Lung microvascular endothelial cell (primary cell): ENCODE measurements at places on chromosomes 3 and 15. TPM values are rescaled to one million over a fixed set of nuclear protein-coding genes. Genes with fewer than 3 reads are reported as not detected.

SLC12A1 gene
- not detected in 2 replicates for total RNA-seq

GRCh38 chr3:162601101-162601670, 1104.6 kb downstream of the OTOL1 start:
- DNase-seq = no peak

PRR20G gene
- total RNA-seq = not detected in 2 replicates

GRCh38 chr15:60009980-60010732, 6.0 kb downstream of the FOXB1 start:
- no peak for DNase-seq

PLIN1 gene
- under 0.01 TPM in 1 of 2 replicates, not detected in the other for total RNA-seq

DNA sequence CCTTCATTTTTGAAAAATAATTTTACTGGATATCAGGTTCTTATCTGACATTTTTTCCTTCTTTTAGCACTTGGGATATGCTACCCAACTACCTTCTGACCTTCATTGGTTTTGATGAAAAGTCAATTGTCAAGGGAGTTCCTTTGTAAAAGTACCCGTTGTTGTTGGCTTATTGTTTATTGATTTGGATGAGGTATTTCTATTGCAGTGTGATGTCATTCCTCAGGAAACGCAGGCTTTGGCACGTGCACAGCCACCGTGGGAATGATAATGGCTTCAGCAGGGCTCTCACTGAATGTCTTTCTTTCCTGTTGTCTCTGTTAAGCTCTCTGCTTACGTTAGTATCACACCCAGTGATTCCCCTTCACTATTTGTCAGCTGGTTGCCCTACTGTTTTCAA, 944.6 kb downstream of the CADM2 start:
- no peak for DNase-seq

- DNase-seq = no peak
Measured at GRCh38 chr3:36823806-36824205, 59.5 kb upstream of the DCLK3 start.

GRCh38 chr3:114034787-114035545, 21.4 kb downstream of the CCDC191 start:
- no peak for DNase-seq

- DNase-seq = no peak
Measured at GRCh38 chr15:71610728-71611552, 199.4 kb upstream of the NR2E3 start.

ARGFX gene
- total RNA-seq = not detected in 2 replicates

GRCh38 chr3:24378313-24378712, 116.3 kb downstream of the THRB start:
- DNase-seq = no peak

- no peak for DNase-seq
Measured at GRCh38 chr3:29761517-29761916, 480.6 kb downstream of the RBMS3 start.

DNA sequence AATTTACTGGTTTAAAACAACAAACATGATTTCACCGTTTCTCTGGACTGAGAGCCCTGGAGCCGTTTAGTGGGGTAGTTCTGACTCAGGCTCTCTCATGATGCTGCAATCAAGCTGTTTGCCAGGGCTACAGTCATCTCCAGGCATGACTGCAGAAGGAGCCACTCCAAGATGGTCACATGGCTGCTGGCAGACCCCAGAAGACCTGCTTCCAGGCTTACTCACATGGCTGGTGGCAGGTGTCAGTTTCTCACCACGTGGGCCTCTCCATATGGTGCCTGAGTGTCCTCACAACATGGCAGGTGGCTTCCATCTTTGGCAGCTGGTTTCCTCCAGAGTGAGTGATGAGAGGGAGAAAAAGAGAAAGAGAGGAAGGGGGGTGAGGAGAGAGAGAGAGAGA, 378.3 kb upstream of the RGMA start:
- DNase-seq = no peak

DNA sequence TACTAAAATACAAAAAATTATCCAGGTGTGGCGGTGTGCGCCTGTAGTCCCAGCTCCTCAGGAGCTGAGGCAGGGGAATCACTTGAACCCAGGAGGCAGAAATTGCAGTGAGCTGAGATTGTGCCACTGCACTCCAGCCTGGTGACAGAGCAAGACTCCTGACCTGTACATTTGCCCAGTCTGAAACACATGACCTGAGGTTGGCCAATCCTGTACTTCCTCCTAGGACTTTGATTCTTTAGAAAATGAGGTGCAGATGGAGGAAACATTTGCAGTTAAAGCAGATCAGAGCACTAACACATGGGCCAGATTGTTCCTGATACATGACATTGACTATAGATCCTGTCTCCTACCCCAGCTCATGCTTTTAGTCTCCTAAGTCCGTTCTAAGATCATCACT, 28.9 kb upstream of the LPP start:
- no peak for DNase-seq

- DNase-seq = peak; percentile 8
Measured at GRCh38 chr3:117549716-117550115, 840.1 kb downstream of the TUSC7 start.

DNA sequence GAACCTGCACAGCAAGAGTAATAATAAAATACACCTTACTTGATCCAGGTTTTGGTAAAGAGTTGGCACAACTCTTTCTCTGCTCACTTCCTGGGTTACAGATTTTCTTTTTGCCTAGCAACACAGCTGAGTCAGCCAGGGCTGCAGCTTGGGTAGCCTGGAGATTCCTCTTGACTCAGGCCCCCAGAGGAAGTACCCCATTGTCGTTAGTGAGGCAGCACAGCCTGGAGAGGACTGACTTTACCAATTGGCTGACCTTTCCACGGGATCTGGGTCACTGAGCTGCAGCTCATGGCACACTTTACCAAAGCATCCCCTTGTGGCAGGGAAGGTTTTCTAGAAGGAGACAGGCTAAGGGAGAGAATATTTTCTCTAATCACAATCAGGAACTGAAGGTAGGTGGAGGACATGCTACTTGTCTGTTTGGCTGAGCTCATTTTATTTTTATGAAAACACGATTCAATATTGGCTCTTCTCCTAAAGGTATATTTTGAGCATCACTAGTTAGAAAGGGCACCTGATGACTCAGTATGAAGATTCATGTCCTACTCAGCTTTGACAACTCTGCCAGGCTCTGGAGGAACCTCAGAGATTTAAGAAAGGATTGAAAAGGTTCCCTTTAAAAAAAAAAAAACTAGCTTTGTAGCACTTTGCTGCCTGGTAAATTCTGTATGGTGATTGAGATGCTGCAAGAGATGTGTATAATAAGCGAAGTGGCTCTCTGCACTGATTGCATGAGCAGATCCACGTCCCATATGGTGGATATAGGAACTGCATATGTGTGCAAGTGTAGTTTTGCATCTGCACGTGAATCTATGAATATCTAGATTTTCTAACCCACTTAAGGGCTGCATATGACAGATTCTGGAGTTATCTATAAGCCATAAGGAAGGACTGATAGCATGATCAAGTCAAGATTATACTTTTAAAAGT, 124.8 kb downstream of the CHDH start:
- no peak for DNase-seq

DNA sequence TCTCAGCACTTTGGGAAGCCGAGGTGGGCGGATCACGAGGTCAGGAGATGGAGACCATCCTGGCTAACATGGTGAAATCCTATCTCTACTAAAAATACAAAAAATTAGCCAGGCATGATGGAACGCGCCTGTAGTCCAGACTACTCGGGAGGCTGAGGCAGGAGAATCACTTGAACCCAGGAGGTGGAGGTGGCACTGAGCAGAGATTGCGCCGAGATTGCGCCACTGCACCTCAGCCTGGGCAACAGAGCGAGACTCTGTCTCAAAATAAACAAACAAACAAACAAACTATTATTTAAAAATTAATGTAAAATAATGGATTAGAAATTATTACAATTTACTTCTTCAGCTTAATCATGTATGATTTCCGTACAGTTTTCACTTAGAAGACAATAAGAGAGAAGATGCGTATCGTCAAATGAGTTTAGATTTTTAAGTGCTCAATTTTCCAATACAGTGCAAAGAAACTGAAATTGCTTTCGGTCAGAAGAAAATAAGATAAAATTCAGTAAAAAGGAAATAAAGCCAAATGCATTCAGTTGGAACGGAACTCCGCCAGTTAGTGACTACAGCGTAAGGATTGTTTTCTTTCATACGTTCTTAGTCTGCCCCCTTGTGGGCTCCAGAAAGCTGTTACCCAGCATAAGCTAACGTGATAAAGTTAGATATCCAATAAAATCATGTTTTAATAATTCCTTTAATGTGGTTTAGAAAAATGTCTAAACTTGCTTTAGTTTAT, 24.8 kb downstream of the AADAC start:
- peak; percentile 89 for DNase-seq

DNA sequence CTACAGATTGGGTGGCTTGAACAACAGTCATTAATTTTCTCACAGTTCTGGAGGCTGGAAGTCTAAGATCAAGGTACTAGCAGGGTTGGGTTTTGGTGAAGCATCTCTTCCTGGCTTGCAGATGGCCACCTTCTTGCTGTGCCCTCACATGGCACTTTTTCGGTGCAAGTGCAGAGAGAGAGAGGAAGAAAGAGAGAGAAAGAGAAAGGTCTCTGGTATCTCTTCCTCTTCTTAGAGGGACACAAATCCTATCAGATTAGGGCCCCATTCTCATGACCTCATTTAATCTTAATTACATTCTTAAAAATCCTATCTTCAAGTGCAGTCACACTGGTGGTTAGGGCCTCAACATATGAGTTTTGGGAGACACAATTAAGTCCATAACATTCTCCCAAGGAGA, 167.1 kb downstream of the NFKBIZ start:
- no peak for DNase-seq

RGMA gene
- 0.20 and 0.22 TPM in 2 replicates for total RNA-seq

TMEM158 gene
- total RNA-seq = 0.87 and 2.8 TPM in 2 replicates

B3GNT5 gene
- total RNA-seq = 22.7 and 31.3 TPM in 2 replicates

DNA sequence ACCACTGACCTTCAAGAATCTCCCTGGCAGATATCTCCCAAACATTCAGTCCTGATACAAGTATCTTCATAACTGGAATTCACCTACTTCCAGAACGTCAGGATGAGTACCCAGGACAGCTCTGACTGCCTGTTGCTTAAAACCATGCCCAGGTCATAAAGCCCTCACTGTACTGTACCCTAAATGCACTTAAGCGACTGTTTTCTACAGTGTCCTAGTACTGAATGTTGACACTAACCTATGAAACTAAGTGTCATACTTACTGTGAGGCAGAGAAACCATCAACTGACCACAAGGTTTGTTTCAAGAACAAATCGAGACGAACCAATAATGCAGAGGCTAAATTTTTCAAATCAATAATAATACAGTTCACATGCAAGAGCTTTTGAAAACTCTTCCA, 178.7 kb upstream of the NSMCE3 start:
- DNase-seq = no peak

CPNE4 gene
- not detected in 2 replicates for total RNA-seq

FBXL22 gene
- under 0.01 and 0.20 TPM in 2 replicates for total RNA-seq

- DNase-seq = no peak
Measured at GRCh38 chr3:156716105-156716862, 41.9 kb downstream of the TIPARP start.

GABRA5 gene
- not detected in 2 replicates for total RNA-seq

AMIGO3 gene
- under 0.01 and 0.40 TPM in 2 replicates for total RNA-seq

- DNase-seq = no peak
Measured at GRCh38 chr3:102194760-102195159, 240.1 kb upstream of the ZPLD1 start.

DNA sequence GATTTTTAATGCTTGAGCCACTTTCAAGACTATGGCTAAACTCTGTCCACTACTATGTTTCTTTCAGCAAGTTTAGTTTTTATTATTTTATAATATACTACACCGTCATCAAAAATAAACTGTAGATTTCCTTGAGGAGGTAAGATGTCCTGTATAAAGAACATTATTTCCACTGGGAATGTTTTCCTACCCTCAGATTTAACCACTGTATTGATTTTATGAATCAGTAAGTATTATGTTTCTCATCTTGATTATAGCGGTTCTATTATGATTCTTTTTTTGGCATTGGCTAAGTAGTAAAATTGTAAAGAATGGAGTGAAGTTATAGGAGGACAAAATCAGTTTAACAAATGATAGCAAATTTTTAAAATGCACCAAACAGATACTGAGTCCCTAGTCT, 44.4 kb downstream of the ADAM10 start:
- no peak for DNase-seq

- no peak for DNase-seq
Measured at GRCh38 chr15:81152799-81153198, 18.7 kb downstream of the CFAP161 start.

GRCh38 chr3:63331520-63331919, 53.4 kb downstream of the SYNPR start:
- DNase-seq = no peak

IL12A gene
- total RNA-seq = under 0.01 and 0.44 TPM in 2 replicates

LDHAL6B gene
- not detected in 2 replicates for total RNA-seq

DNA sequence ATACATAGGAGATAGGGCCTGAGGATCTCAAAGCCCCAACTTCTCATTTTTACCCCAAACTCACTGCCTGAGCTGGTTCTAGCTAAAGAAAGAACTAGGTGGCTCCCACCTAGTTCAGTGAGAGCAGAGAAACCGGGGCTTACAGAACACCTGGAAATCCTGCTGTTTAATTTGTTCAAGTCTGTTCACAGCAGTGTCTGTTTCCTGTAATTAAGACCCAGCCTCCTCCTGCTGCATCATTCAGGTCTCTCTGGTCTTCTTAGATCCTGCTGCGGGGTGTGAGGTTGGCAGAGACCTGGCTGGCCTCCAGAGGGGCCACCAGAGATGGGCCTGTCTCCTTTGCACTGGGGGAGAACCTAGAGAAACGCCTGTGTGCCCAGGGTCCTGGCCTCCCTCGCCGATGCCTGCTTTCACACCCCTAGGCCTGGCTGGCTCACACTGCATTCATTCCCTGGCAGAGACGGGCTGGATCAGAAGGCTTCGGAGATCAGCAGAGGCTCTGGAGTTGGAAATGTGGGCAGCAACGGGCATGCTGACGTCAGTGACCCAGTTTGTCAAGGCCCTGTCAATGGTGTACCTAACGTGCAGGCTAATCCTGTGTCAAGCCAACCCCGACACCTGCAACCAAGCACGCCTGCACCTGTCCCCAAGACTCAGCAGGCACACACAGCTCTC, 4.9 kb upstream of the CHRNA3 start:
- no peak for DNase-seq
